Gastroesophageal sphincter (tissue), 4 donors: ENCODE measurements at places on chromosomes 5 and 9. TPM values are rescaled to one million over a fixed set of nuclear protein-coding genes. Genes with fewer than 3 reads are reported as not detected.

Gene ECSCR
- 34.9 TPM for total RNA-seq

Gene SLC6A19
- not detected for total RNA-seq

DNA sequence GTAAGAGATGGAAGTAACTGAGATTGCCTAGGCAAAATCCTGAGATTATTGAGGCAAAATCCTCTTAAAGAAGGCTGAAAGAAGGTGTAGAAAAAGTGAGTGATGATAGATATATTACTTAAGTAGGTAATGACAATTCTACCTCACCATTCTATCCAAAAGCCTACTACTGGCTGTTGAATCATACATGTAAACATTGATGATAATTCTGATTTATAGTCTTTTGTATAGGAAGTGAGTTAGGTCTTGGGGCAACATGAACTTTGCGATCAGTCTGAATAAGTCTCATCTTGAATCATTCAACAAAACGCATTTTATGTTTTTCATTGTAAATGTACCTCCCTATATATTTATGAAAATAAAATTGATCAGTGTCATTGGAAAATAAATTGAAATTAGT, 99.6 kb downstream of the PARP8 start:
- no peak for ATAC-seq

- no peak for ATAC-seq
These were observed 21.6 kb downstream of the RNF145 start for GRCh38 chr5:159187719-159188118.

DNA sequence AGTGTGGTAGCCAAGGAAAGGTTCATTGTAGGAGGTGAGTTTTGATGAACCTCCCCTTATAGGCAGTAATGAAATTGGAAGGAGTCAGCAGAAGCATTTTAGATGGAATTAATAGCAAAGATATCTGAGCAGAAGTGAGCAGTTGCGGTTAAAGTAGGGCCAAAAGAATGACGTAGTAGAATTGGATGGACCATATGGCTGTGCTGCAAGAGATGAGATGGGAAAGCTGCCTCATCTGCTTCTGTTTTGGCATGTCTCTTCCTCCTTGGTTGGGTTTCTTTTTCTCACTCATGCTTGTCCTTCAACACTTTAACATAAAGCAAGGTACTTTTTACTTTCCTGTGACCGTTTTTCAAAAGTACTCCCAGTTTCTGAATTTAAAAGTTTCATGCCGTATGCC, 55.8 kb downstream of the AQP7 start:
- no peak for ATAC-seq

Gene PCDHGC4
- total RNA-seq, result 0.10 TPM

DNA sequence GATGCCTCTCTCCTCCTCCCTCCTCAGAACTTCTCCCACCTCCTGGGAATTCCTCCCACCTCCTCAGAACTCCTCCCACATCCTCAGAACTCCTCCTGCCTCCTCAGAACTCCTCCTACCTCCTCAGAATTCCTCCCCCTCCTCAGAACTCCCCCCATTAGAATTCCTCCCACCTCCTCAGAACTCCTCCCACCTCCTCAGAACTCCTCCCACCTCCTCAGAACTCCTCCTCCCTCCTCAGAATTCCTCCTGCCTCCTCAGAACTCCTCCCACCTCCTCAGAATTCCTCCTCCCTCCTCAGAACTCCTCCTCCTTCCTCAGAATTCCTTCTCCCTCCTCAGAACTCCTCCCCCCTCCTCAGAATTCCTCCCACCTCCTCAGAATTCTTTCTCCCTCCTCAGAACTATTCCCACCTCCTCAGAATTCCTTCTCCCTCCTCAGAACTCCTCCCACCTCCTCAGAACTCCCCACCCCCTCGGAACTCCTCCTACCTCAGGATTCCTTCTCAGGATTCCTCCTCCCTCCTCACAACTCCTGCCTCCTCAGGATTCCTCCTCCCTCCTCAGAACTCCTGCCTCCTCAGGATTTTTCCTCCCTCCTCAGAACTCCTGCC, 23.9 kb downstream of the SLC46A2 start:
- no peak for ATAC-seq

DNA sequence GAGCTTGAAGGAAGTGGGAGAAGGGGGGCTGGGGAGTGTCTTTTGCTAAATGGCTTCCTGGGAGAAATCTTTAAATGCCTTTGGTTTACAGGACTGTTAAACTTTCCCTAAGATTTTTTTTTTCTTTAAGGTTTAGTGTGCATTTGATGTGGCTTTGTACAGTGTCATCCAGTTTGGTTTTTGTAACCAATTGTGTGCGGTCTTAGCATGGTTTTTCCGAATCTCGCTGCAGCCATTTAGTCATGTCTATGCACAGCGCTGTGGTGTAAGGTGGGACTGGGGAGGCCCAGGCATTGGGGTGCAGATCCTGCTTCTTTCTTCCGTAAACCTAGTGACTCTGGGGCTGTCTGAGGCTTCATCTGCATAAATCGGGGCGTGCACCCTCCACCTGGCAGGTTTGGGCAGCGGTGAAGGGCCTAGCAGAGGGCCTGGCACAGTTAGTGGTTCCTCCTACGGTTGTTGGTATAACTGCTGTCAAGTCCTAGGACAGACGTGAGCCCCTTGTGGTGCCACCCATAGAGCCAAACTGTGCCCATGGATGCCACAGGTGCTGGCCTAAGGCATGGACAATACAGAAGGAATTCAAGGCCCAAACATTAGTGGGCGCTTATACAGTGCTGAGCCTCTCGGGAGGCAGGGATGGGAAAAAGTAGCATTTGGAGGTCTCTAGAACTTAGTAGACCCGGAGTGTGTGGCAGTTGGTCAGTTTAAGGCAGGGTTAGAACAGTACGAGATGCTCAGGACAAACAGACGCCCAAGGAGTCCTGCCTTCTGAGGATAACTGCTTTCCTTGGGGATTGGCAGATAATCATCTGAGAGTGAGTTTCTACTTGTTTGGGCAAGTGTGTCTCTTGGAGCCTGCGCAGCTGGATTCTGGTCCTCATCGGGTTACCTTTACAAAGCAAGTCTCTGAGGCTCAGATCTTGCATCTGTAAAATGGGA, 1.5 kb downstream of the PRRC2B start:
- ATAC-seq, result no peak
